ENCODE measurements at places on chromosomes 7 and 10.

GRCh38 chr7:80858141-80858903 is 60.5 kb downstream of the SEMA3C start:
- DNase-seq: no peak

DNA sequence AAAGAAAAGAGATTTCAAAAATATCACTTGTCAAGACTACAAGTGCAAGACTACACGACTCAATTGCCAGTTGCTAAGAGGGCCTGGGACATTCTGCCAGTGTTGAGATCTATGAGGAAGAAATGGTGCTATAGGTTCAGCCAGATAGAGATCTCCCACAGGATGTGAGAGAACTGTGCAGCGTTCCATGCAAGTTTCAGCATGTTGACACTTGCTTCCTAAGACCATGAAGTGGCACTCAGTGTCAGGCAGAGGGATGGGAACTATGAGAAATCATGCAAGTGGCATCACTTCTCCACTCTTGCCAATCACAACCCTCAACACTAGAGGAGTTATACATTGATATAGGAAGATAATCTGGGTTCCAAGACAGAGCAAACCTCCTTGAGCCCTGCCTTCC is 210.3 kb downstream of the CHRM2 start:
- DNase-seq: no peak

GRCh38 chr7:30901856-30902255 is 9.8 kb upstream of the AQP1 start:
- no peak for DNase-seq

- no peak for DNase-seq
Measured at GRCh38 chr7:78691584-78691983, 761.9 kb downstream of the MAGI2 start.

DNA sequence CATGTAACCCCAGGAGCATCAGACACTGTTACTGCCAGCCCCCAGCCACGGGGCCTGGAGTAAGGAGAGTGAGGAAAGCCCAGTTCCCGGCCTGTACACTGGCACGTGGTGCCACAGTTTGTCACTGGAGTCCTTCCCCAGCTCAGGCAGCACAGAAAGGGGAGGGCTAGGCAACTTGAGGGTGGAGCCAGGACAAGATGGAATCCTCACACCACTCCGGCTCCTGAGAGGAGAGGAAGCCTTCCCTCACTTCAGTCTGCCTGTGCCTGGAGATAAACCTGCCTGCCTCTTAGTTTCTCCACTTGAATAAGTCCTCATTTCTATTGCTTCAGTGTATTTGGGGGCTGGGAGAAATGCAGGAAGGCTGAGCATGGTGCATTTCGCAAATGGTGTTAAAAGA is 176.0 kb downstream of the KIAA1217 start:
- no peak for DNase-seq

DNA sequence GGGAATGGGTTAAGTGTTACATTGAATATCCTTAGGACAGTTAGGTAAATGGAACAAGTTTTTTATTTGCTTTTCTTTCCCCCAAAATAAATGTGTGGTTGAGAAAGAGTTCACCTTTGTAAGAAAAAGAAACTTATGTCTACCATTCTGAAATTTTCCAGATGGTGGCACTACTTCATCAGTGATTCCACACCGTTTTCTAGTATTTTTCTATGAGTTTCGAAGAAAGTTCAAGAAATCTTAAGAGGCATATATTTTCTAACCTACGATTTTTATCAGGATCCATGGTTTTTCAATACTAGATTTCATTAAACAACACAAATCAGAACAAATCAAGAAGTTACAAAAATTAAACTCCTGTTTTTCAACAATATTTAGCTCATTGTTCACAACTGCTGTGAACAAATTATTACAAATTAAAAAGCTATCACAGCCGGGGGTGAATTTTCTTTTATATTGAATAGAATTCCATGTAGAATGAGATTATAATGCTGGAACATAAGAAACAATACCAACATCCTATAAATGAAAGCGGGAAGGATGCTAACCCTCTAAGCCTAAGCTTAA is 163.1 kb upstream of the NPVF start:
- no peak for DNase-seq

- no peak for DNase-seq
Measured at GRCh38 chr7:132275416-132276233, 300.6 kb downstream of the PLXNA4 start.

DNA sequence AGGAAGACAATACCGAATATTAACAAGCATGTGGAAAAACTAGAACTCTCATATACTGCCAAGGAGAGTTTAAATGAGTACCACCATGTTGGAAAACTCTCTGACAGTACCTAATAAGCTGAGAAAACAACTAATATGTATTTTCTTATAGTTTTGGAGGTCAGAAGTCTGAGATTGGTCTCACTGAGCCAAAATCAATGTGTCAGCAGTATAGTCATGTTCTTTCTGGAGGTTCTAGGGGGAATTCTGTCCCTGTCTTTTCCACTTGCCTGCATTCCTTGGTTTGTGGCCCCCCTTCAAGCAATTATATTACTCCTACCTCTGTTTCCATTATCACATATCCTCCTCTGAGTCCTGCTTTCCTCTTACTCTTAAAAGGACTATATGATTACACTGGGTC is 144.6 kb downstream of the HBP1 start:
- DNase-seq: no peak

GRCh38 chr10:72162978-72163377 is 52.8 kb upstream of the ANAPC16 start:
- peak; percentile 14 for DNase-seq

DNA sequence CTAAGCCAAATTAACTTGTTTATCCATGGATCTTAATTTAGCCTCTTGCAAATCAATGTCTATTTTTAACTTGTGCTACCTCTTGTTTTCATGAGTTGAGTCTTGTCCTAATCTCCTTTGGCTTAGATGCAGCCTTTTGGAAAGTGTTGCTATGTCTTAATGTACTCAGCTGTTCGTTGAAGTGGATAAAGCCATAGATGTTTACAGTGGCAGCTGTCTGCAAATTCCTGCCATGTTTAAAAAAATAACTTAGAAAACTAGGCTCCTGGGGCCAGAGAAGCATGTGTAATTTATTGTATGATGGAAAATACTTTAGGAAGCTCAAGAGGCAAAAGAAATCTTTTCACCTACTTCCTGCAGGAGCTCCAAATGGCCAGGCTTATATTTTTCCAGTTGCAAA is 253.1 kb upstream of the RHOBTB1 start:
- no peak for DNase-seq

DNA sequence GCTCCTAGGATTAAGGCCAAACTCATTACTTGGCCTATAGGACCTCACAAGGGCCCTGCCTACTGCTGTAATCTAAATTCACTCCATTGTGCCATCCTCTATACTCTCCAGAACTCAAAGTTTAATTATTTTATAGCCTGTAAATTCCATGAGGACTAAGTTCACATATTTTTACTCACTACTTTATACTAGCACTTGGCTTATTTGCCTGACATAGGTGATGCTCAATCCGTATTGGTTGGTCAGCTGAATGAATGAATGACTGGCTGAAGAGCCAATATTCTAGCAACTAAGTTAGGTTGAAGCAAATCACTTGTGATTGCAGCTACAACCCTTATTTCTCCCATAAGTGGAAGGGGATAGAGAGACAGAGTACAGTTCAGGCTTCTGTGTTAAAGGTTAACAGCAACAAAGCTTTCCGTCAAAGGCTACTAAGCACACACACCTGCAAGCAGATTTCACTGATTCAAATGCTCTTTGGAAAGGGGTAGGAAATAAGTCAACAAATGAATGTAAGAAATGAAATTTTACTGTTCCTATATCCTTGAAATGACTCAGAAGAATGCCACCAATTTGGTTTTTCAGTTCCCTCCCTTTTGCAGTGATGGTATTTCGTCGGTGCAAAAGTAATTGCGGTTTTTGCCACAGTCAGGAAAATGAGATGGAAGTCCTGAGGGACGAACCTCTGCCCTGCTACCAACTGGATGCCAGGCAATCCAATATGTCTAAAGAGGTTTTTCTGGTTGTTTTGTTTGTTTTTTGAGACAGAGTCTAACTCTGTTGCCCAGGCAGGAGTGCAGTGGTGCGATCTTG is 120.7 kb downstream of the COL28A1 start:
- DNase-seq: no peak

DNA sequence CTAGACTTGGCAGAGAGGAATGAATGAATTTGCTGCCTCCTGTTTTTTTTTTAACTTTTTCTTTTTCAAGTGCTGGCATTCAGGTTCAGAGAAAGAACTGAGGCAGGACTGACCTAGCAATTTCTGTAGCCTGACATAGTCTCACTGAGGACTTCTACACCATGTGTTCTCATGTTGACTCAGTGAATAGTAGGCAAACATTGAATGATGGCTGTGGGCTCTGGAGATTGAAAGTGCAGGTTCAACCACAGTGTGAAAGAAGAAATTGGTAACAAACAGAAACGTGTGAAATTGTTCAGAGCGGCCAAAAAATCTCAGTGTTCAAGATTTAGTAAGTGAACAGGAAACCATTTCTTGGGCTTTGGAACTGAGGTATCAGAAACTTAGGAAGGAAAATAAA is 322.4 kb upstream of the GHITM start:
- DNase-seq: no peak

Measured in HS-5 (cell line).